PC-9 (cell line): ENCODE measurements at places on chromosomes 1 and 21.

GRCh38 chr1:12371053-12371452, 141.2 kb downstream of the VPS13D start:
- no peak for DNase-seq

- no peak for DNase-seq
Measured at GRCh38 chr1:219000631-219001030, 173.0 kb upstream of the LYPLAL1 start.

DNA sequence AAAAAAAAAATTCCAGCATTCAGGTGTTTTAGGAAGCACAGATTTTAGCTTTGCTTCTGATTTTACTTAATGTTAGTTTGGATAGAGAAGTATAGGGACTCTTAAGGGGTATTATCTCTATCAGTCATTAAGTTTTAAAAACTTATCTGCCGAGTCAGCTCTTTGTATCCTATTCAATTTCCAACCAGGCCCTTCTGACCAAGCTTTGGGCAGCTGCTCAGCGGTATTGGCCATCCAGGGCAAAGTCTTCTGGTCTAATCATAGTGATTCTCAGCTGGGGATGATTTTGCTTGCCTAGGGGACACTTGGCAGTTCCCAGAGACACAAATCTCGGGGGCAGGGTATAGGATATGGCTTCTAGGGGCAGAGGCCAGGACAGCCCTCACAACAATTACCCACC, 47.6 kb downstream of the BACH1 start:
- no peak for DNase-seq

DNA sequence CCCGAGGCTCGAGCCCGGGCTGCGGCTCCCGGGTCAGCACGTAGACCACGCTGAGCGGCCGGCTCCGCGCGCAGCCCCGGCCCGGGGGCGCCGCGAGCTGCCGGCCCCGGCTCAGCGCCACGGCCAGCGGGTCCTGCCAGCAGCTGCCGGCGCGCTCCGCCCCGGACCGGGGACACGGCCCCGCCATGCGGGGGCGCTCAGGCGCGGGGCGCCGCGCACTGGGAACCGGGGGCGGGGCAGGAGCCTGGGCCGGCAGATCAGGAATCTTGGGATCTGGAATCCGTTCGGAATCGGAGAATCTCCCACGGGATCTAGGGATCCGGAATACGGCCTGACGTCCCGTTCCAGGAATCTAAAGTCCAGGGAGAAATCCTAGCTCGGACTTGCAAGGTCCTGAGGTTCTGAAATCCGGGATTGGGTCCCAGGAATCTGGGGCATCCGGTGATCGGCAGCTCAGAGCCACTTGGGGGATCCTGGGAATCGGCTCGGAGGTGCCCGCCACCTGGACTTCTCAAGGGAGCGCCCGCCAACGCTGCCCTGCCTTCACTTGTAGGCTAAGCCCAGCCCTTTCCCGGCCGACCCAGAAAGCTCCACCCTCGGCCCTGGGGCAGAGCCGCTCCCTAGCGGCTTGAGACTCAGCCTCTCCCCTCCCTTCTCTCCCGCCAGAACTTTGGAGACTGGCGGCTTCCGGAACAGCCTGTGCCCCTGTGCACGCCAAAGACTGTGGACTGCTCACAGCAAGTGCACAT, at the start of gene MAP3K6:
TSS of gene MAP3K6 (minus strand) at position 551 of the 749 bp plus-strand sequence. CDS start at position 187, 364 bp downstream.
- DNase-seq, result peak; percentile 51

DNA sequence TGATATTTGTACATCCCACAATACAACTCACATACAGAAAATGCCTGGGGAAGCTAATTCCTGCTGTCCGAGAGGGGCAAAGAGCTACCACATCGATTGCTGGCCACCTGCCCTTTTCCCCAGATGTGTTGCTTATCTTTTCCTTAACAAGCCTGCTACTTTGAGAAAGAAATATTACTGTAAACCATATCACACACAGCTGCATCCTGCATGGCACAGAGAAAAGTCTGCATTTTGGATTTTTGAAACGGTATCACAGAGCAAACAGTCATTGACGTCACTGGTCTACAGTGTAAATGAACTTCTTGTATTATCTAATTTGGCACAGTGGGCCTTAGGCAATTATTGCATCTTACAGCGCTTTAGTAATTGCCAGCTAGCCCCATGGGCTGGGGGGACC, 164.7 kb downstream of the CLIC6 start:
- DNase-seq, result no peak

DNA sequence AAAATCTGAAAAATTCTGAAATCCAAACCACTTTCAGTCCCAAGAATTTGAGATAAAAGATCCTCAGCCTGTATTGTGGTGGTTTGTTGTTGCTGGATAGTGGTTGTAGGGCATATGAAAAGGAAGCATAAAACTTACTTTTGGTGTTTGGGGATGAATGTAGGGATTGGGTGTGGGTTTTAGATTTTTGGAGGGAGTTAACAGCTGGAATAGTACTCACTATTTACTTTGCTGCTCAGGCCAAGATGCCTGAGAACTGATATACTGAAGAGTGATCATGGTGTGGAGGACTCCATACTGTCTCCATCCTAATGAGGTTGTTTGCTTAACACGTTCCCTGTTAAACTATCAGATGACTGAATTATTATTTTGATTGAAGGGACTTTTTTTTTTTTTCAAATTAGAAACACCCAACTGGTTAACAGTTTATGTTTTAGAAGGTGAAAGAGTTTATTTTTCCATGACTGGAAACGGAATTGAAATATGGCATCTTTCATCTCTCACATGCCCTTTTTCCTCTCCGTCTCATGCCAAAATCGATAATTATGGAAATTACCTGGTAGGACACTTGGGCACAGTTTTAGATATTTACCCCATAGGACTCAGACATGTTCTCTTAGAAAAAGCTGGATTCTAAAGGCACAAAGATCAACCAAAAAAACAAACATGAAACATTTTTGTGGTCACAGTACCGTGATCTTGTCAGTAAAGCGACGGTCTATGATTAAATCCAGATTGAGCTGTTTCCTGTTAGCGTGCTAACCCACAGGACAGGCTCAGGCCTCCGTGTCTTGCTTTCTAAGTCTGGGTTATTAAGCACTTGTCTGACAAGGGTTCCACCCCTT, 37.3 kb downstream of the RGL1 start:
- DNase-seq, result no peak

DNA sequence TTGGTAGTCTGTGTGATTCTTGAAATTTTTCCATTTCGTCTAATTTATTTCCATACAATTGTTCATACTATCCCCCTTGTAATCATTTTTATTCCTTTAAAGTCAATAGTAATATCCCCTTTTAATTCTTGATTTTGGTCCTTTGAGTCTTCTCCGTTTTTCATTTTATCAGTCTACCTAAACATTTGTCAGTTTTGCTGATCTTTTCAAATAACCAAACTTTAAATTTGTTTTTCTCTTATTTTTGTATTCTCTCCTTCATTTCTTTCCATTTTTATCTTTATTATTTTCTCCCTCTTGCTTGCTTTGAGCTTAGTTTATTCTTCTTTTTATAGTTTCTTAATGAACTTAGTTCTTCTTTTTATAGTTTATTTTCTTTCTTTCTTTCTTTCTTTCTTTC, 21.1 kb upstream of the SLAMF1 start:
- DNase-seq, result no peak

GRCh38 chr1:43460988-43461693, 7.4 kb upstream of the HYI start:
- DNase-seq, result no peak

DNA sequence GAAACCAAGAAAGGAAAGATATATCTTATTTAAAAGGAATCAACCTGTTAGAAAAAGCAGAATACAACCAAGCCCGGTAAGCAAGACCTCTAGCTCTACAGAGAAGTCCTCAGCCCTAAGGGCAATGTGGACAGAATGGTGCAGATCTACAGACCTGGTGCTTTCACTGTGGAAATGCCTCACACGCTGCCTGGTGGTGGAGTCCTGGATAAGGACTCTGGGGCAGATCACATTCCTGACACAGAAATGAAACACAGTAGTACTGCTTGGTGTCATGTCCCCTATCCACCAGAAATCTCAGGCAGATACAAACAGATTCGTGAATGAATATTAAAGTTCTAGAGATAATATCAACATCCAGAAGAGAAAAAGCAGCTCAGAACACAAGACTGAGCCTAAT, 6.8 kb downstream of the CNN3 start:
- DNase-seq, result no peak

DNA sequence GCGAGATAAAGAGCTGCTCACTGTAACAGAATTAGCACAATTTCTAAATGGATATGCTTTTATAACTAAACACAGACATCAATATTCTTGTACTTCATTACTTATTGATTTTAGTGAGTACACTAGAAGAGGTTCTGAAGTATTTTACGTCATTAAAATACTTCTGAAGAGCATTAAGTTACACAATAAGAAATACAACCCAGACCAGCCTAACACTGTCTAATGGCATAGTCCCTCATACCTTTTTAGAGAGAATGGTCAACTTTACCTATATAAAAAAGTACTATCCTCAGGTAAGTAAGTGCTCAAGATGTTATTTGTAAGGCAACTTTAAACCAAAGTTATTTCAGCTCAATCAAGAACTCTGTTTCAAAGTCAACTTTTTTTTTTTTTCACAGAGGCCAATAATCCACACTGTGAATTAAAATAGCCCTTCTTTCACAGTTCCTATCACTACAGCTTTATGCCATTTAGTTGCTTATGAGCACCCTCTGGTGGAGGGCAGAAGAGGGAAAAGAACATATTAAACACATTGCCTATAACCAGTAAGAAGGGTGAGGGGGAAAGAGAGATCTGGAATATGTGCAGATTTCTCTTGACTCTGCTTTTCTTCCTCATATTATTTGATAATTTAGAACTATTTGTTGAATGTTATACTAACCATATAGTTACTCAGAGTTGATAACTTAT, 182.1 kb upstream of the DMRTA2 start:
- DNase-seq, result no peak

DNA sequence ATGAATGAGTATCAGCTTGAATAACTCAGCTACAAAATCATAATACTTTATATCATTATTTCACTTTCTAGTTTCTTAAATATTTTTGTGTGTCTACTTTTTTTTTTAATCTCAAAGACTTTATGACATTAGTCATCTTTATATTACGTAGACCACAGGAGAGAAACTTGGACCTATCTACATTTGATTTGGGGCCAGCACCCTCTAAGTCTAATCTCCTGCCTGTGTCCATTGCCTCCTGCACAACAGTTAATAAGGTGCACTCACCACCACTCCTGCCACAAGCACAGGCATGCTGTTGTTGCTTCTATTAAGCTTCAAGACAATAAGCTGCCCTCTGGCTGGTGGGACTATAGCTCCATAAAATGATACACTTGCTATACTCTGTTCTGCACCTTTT, 70.4 kb downstream of the DIRAS3 start:
- no peak for DNase-seq

DNA sequence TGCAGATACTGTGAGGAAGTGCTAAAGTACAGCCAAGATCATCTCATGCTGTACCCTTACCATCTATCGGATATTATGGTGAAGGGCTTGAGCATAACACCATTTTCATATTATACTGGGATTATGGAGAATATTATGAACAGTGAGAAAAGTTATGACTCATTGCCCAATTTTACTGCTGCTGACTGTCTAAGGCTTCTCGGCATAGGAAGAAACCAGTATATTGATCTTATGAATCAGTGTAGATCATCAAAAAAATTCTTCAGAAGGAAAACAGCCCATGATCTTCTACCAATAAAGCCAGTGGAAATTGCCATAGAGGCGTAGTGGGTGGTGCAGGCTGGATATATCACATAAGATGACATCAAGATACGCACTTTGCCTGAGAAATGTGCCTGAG, 47.7 kb downstream of the PPIAL4G start:
- DNase-seq, result no peak

- no peak for DNase-seq
Measured at GRCh38 chr1:195574511-195574910, 1033.7 kb downstream of the KCNT2 start.

DNA sequence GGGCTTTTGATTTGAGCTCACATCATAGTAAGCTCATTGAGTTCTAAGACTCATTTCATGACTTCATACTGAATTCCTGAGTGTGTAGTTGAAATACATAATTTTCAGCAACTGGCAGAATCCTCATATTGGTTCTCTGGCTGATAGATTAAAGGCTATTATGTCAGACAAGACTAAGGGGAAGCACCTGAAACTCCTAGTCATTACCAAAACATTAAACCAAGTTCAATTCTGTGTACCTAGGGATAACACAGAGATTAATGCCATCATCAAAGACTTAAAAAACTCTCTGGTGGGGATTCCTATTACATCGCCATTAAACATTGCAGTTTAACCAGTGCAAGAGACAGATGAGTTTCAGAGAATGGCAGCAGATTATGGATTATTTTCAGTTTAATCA, 339.1 kb downstream of the PTPRC start:
- DNase-seq, result no peak

DNA sequence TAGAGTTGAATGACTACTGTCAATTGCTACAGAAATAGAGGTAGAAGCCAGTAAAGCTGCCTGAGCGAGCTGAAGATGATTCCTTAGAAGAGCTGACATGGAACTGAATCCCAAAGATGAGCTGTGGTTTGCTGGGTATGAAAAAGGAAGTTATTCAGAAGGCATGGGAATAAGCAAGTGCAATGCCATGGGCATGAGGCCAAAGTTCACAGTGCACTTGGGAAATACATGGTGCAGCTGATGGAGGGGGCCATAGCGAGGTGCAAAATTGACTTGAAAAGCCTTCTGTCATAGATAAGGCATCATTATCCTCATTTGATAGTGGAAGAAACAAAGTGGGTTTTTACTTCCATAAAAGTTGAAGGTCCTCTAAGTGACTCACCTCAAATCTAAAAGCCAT, 88.6 kb downstream of the NEK7 start:
- no peak for DNase-seq

DNA sequence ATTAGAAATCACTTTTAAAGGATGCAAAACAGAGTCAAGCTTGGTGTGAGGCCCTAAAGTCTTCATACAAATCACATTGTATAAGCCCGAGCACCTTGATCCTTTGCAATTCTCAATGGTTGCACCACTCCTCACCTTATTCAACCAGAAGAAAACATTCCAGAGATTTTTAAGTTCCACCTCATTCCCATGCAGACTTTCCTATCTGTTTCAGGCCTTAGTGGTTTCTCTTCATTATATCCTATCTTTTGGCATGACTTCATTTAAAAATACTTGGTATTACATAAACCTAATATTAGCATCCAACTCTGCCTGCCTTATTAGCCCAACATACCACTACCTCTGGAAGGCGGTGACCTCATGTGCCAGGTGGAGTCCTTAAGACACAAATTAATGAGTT, 9.3 kb upstream of the GREM2 start:
- DNase-seq, result no peak
